Upper lobe of left lung (tissue), 6 donors: ENCODE measurements at places on chromosomes 4 and X.

GRCh38 chrX:69457756-69458155, 46.4 kb upstream of the NALF2 start:
- DNase-seq: no peak

DNA sequence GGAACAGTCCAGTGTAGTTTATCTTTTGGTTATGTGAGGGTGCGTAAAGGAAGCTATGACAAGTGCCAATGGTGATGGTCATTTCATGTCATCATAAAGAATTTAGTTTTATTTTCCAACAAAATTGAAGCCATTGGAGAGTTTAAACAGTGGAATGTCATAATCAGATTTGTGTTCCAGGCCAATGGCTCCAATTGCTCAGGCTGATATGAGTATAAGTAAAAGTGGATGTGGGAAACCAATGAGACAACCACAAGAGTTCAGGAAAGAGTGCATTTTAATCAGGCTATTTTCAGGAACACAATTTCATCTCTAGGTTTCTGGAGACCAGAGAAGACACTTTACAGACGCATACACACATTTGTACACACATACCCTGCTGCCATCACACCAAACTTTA, 20.7 kb downstream of the SPANXC start:
- no peak for DNase-seq

DNA sequence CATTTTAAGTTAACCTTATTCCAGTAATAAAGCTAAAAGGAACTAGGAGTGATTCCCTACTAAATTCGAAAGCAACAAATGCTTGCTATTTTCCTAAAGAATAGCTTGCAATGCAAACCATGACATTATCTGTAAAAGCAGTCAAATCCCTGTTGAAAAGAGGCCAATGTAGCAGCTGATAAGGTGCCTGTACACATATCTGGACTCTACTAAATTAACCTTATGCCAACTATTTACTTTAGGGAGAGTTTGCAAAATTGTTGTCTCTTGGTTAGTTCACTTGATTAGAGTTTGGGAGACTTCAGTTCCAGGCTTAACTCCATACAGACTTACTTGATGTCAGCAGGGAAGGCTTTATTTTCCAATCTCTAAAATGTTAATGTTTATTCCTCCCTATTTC, 6.0 kb downstream of the IL13RA2 start:
- DNase-seq: no peak

DNA sequence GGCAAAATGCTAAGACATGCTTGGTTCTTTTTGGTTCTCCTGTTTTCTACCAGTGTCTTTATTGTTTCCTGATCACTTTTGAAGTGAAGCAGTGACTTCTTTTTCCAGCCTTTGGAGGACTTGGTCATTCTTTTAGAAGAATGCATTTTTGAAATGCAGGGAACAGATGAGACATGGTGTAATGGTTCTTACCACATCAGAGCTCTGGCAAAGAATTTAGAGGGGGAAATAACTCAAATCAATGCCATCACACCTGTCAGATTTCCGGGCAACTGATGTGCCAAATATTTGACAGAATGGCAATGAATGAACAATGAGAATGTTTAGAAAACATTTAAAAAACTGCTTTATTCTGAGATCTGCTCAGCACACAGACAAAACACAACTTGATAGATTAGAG, 519.6 kb downstream of the IQCM start:
- no peak for DNase-seq

GRCh38 chr4:152112190-152112589, 351.4 kb upstream of the GATB start:
- no peak for DNase-seq

- no peak for DNase-seq
Measured at GRCh38 chr4:142690406-142691163, 155.5 kb downstream of the INPP4B start.

- DNase-seq: no peak
Measured at GRCh38 chr4:54558889-54559677, 98.7 kb upstream of the KIT start.

DNA sequence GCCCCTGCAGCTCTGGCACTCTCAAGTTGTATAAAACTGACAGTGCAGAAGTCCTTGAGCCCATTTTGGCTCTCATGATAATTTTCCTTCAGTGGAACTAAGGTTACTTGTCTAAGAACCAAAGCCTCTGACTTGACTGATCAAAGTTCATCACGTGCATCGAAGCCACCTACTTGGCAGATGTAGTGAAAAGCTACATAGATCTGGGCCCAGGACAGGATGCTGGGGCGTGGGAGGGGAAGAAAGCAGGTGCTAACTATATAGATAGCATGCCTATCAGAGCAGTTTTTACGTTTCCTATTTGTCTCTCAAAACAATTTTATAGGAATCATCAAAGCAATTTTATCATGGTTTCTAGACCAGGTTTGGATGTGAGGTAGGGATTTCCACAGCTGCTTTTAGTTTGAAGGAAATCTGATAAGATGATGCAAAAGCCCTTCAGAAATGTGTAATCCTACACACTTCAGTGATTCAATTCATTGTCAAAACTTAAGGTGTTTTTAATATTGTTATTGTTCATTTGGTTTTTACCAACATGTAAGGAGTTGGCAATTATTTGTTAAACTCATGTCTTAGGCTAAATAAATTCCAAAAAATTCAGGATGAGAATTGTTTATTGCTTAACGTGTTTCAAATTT, 1.2 kb upstream of the CD40LG start:
- no peak for DNase-seq

DNA sequence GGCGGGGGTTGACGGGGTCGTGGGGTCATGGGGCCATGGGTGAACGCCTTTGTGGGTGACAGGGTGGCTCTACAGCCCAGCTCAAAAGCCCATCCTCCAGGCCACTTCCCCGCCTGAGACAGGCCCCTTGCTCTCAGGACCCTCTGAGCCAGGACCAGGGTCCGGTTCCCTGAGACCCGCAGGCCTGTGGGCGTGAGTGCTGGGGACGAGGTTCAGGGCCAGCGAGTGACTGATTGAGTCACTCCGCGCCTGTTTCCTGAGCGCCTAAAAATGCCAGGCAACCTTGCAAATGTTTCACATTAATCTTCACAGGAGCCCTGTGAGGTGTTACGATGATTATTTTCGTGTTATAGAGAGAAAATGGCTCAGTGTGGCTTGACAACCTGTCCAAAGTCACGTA, 97.8 kb downstream of the ZNF674 start:
- DNase-seq: no peak

DNA sequence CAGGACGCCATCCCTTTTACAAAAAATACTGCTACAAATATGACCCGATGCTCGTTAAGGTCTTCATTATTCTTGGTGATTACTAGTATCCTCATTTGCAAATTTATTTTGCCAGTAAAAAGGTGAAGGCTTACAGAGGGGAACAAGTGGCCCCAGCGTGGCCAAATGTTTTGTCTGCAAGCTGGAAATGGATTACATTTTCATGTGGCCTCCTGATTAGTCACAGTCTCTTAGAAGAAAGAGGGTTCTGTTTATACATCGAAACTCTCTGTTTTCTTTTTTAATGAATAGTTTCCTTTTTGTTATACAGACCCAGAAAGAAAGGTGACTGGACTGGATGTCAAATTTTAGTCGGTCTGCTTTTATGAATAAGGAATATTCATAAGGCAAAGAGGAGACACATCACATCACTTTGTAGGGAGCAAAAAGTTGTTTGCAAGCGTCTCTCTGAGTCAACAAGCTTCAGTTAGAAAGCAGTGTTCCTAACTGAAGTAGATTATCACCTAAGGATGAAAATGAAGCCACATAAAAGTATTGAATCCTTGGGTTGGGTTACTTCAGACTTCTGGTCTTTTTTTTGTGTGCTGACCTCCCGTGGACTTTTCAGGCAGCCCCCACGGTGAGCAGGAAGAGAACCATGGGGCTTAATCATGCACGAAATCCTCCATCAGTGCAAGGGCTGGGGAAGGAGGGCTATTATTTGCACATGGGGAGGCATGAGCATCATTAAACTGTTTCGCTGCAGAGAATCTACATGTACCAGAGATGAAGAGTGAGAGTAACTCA, 125.6 kb downstream of the ARSF start:
- DNase-seq: no peak

- no peak for DNase-seq
Measured at GRCh38 chr4:125131891-125132680, 182.7 kb upstream of the FAT4 start.

- no peak for DNase-seq
Measured at GRCh38 chr4:184460499-184461285, 13.7 kb downstream of the IRF2 start.

DNA sequence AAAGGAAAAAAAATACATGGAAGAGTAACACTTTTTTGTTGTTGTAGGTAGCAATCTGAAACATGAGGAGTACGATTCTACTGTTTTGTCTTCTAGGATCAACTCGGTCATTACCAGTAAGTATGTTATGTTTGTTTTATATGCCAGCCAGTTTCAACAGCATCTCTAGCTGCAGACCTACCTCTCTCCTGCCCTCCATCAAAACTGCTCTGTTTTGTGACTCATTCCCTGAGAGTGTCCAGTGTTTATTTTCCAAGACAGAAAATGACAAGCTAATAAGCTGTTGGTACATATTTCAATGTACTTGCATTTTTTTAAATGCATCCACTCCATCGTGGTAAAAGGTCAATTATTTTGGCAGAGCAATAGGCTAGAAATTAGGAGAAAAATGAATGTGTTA, 347 bp downstream of the AMTN start:
- DNase-seq: no peak

- no peak for DNase-seq
Measured at GRCh38 chrX:110341189-110342035, 17.2 kb upstream of the RTL9 start.

GRCh38 chr4:148369919-148370318, 72.3 kb downstream of the NR3C2 start:
- no peak for DNase-seq

- no peak for DNase-seq
Measured at GRCh38 chr4:73055241-73055897, 14.1 kb downstream of the COX18 start.

DNA sequence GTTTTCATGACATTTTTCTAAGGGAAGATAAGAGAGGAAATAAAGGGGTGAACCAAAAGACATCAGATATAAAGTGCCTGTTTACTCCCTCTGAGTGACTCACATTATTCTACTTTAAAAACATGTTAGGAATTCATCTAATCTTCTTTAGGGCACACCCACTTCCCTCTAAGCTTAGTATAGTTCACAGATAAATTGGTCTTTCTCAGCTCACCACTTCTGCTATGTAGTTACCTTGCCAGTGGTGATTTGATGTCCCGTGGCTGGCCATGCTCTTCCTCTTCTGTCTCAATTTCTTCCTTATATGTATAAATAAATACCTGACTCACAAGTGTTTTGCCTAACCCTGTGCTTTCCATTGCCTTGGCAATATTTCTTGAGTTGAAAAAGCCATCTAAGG, 96.8 kb downstream of the PDLIM5 start:
- DNase-seq: no peak

- DNase-seq: no peak
Measured at GRCh38 chrX:140206657-140207056, 241.3 kb upstream of the CXorf66 start.

DNA sequence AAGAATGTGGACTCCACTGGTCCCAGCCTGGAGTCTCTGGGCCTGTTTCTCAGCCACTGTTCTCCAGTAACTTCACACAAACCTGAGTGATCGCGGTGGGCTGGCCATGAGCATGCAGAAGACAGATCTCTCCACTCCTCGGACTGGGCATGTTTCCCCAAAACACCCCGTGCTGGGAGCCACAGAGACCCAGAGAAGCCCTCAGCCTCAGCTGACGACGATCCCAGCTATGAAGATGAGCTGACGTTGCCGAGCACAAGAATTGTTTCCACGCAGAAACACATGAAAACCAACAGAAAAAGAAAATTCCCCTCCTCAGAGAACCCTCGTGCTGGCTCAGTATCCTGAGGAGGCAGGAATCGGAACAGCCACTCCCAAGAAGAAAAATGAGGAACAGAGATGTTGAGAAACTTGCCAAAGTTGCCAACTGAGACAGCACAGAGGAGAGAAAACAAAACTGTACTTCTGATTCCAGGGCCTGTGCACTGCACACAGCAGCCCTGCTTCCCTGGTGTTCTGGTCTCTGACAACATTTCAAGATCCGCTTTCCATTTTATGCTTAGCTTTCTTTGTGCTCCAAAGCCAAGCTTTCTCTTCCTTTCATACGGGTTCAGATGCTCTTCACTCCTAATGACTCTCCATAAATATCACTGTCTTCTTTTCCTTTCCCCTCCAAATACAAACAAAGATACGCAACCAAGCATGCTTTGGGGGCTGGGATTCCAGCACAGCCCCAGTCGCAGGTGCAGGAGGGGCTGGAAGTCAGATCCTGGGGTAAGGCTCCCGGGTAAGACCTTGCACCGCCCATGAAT, 81.4 kb downstream of the IRF2 start:
- DNase-seq: no peak

- DNase-seq: no peak
Measured at GRCh38 chr4:38387819-38388218, 276.2 kb upstream of the KLF3 start.

DNA sequence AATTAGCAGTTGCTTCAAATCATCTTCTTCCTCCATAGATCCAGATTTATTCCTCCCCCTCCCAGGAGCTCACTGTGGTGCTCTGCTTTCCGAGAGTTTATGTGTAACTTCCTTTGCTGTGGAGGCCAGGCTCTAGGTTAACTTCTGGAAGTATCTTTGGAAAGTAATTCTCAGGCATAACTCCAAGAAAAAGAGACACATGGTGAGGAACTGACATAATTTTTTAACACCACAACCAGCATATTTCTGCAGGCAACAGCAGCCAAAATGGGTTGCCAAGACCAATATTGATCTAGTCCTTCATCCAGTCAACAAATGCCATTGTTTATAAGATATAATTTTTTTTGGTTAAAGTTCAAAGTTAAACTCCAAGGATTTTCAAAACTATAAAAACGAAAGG, 114.5 kb upstream of the RBPJ start:
- no peak for DNase-seq

DNA sequence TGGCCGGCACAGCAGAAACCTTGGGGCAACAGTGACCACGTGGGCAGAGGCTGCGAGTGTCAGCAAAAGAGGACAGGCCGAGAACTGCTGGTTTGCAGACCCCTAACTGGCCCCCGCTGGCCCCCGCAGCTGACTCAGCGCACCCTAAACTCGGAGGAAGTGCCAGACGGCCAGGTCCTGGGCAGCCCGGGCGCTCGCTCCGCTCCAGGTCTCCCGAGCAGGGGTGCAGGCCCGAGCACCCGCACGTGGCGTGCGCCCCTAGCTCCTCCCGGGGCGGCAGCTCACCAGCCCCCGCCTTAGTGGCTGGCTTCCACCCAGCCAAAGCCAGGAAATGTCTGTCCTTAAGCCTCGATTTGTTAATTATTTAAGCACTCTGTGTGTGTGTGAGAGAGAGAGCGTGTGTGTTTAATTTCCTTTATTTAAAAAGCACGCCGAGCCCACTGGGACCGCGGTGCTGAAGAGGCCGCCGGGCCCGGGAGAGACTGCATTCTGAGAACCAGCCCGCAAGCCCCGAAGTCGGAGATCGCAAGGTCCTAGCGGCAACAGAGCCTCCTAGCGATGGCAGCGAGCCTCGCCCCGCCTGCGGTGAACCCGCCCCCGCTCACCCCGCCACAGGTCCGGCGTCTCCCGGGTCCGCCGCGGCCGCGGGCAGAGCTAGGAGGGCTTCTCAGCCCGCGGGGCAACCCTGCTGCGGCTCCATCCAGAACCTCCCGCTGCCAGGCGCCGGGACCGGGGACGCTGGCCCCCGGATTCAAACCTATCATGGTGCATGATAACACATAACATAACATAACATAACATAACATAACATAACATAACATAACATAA, 45.9 kb upstream of the CDKN2AIP start:
- peak; percentile 78 for DNase-seq

- DNase-seq: no peak
Measured at GRCh38 chr4:84394386-84394785, 104.7 kb downstream of the NKX6-1 start.

GRCh38 chr4:12846368-12846767, 637.8 kb downstream of the RAB28 start:
- DNase-seq: no peak

- DNase-seq: no peak
Measured at GRCh38 chrX:119272882-119273419, 36.9 kb downstream of the PGRMC1 start.
